Chondrocyte (in vitro differentiated cells): ENCODE measurements at places on chromosomes 16 and 17.

DNA sequence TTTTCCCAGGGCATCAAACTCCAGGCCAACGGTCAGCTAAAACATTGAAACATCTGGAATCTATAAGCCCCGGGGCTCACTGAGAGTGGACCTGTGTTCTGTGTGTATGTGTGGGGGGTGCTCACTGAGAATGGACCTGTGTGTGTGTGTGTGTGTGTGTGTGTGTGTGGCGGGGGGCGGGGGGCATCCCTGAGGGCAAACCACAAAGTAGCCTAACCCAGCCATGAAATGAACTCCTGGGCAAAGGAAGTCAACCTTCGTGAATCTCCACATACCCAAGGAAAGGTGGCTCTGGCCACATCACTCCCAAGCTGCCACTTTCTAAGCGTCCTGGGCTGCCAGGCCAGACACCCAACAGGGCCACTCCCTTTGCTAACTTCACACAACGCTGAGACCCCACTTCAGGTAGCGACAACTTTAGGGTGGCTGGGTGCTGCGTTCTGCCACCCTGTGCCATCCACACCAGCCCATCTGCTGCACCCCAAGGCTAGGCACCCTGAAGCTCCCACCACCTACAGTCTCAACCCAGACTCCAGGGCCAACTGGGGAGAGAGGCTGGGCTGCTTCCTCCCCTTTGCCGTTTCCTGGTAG, 1.6 kb downstream of the MAFG start:
- peaks cover 6% of the 10 kb centered on the region for H3K36me3 ChIP-seq
- DNase-seq, result no peak
- H3K27me3 ChIP-seq, result no peaks in the 10 kb centered on the region

GRCh38 chr16:60329108-60329507, 1595.0 kb upstream of the GOT2 start:
- no peaks in the 10 kb centered on the region for H3K27me3 ChIP-seq
- H3K4me1 ChIP-seq, result no peaks in the 10 kb centered on the region
- H3K4me3 ChIP-seq, result no peak overlapping the region
- no peak overlapping the region for H3K27ac ChIP-seq
- H3K36me3 ChIP-seq, result no peaks in the 10 kb centered on the region
- no peak for DNase-seq

DNA sequence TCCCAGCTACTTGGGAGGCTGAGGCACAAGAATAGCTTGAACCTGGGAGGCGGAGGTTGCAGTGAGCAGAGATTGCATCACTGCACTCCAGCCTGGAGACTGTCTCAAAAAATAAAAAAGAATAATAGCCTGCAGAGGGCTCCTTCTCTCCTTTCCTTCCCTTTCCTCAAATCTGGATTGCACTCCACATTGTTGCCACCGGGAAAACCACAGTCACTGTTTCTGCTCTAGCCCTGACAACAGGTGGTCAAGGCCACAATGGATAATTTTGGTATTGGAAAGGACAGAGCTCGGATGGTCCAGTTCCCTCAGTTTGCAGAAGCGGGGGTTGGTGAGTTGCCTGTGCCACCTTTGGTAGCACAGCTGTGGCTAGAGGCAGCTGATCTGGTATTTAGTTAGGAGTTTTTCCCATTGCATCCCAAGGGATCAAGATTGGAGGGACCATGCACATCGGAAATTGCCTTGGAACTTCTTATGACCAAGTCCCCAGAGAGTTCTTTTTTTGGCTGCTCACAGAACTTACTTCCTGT, 44.7 kb upstream of the PRSS54 start:
- H3K27ac ChIP-seq, result no peak overlapping the region
- H3K4me3 ChIP-seq, result no peak overlapping the region
- peaks cover 15% of the 10 kb centered on the region for H3K27me3 ChIP-seq
- H3K4me1 ChIP-seq, result peaks cover 13% of the 10 kb centered on the region
- DNase-seq, result no peak

- no peaks in the 10 kb centered on the region for H3K4me1 ChIP-seq
- H3K27me3 ChIP-seq, result no peaks in the 10 kb centered on the region
- no peak for DNase-seq
Measured at GRCh38 chr17:13750816-13751793, 149.4 kb upstream of the HS3ST3A1 start.

DNA sequence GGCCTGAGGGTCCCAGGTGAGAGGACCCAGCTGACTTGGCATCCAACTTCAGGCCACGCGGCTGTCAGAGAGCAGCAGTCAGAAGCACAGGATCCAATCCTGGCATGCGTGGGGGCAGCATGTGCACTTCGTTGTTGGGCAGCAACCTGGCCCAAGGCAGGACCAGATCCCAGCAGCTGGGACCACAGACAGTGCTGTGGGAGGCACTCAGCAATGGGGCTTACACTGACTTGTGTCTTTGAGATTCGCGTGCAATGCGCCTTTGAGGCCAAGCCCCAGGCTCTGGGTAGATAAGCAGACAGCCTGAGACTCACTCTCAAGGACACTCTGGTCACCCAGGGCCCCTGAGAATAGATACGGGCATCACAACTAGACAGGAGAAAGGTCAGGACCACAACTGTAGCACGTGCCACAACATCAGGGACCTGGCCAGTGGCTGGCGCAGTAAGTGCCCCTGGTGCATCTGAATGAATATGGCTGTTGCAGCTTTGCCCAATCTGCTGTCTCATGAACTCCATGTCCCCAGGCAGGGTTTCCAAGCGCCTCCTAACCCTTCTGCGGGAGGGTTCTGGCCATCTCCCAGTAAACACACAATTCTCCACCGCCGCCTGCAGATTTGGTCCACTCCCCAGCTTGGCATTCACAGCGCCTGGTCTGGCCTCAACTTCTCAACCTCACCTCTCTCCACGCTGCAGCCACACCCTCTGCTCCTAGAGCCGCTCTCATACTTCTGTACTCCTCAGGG, 3.2 kb downstream of the PAM16 start:
- H3K4me1 ChIP-seq, result peaks cover 22% of the 10 kb centered on the region
- no peaks in the 10 kb centered on the region for H3K36me3 ChIP-seq
- H3K4me3 ChIP-seq, result no peak overlapping the region
- peak overlapping the region; percentile 14 for H3K27ac ChIP-seq

DNA sequence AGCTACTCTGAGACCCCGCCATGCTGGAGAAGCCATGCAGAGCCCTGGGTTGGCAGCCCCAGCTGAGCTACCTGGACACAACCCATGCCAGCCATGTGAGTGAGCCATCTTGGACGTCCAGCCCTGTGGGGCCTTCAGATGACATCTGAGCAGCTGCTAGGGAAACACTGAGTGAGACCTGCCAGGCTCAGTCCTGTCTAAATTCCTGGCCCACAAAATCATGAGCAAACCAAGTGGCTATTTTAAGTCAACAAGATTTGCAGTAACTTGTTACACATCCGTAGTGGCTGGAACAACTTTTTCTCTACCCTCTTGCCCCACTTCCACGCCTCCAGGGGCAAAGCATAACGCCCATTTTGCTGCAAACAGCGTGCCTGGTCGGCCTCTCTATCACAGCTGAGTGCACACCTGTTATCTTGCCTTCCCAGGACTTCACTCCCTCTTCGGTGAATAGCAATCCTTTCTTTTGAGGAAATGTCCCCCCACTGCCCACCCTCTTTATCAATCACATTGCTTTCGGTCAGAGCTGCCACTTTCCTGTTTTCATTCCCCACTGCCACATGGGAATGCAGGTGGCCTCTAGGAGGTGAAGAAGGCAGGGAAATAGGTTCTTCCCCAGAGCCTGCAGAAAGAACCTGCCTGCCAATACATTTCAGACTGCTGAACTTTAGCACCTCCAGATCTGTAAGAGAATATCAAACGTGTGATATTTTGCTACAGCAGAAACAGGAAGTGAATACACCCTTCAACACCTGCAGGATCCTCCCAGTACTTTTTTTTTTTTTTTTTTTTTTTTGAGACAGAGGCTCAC, 7.4 kb upstream of the SCIMP start:
- H3K36me3 ChIP-seq, result no peaks in the 10 kb centered on the region
- H3K4me1 ChIP-seq, result no peaks in the 10 kb centered on the region
- H3K27me3 ChIP-seq, result no peaks in the 10 kb centered on the region
- H3K27ac ChIP-seq, result no peak overlapping the region

DNA sequence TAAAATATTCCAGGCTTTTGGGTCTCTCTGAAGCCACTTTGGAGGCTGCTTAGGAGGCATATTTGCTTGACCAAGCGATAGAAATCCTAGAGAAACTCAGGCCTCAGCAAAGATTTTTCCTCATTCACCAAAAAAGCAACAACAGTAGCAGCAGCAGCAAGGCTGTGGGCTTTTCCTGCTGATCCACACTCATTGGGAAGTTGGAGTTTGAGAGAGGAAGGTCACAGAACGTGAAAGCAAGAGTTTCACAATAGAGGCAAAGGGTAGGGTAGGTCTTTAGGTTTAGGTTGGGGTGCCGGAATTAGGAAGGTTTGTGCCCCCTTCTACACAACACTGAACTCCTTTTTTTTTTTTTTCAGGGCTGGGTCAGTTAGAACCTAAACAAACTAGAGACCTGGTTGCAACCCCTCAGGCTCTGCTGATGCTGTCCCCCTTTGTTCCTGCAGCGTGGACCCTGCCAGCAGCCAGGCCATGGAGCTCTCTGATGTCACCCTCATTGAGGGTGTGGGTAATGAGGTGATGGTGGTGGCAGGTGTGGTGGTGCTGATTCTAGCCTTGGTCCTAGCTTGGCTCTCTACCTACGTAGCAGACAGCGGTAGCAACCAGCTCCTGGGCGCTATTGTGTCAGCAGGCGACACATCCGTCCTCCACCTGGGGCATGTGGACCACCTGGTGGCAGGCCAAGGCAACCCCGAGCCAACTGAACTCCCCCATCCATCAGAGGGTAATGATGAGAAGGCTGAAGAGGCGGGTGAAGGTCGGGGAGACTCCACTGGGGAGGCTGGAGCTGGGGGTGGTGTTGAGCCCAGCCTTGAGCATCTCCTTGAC, 2.0 kb downstream of the TMUB2 start:
- no peaks in the 10 kb centered on the region for H3K27me3 ChIP-seq
- H3K36me3 ChIP-seq, result peaks cover 6% of the 10 kb centered on the region
- peak overlapping the region; percentile 99 for H3K27ac ChIP-seq
- peaks cover 32% of the 10 kb centered on the region for H3K4me1 ChIP-seq
- peak overlapping the region; percentile 99 for H3K4me3 ChIP-seq

DNA sequence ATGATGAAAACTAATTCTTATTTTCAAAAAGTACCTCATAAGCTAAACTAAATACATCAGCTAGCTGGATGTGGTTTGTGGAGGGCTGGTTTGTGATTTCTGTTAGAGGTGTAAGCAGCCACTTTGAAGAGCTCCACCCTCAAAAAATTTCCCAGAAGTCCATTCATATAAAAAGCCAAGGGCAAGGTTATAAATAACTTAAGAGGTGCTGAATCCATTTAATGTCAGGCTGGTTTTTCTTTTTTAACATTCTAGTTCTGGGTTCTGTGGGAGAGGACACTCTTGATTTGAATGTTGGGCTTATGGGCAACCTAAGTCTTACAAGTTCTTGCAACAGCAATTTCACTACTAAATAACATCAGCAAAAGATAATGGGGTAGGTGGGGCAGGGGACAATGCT, 3.4 kb upstream of the WIPI1 start:
- no peak overlapping the region for H3K27ac ChIP-seq
- no peak overlapping the region for H3K4me3 ChIP-seq
- H3K27me3 ChIP-seq, result no peaks in the 10 kb centered on the region
- peaks cover 25% of the 10 kb centered on the region for H3K4me1 ChIP-seq
- H3K36me3 ChIP-seq, result no peaks in the 10 kb centered on the region

GRCh38 chr17:73459980-73460379, 148.2 kb upstream of the CDC42EP4 start:
- H3K4me3 ChIP-seq, result no peak overlapping the region
- H3K27me3 ChIP-seq, result no peaks in the 10 kb centered on the region
- peaks cover 1% of the 10 kb centered on the region for H3K36me3 ChIP-seq
- DNase-seq, result no peak
- H3K27ac ChIP-seq, result no peak overlapping the region

- peaks cover 3% of the 10 kb centered on the region for H3K36me3 ChIP-seq
- H3K27me3 ChIP-seq, result no peaks in the 10 kb centered on the region
- peaks cover 6% of the 10 kb centered on the region for H3K4me1 ChIP-seq
- H3K4me3 ChIP-seq, result no peak overlapping the region
Measured at GRCh38 chr16:72128701-72129100, 35.1 kb downstream of the DHX38 start.

DNA sequence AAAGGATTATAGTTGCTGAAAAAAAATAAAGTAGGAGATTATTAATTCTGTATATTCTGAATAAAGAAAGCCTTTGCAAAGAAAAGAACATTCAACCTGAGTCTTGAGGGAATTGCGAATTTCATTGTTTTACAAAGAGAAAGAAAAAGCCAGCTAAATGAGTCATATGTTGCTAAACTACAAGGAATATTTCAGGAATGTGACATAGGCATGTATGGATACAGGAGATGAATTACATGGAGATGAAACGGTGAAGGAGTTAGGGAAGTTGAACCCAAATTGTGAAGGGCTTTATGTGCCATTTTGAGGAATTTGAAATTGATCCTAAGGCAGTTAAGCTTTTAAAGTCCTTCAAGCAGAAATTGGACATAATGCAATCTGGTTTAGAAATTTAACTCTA, 177.3 kb upstream of the RBL2 start:
- peak overlapping the region; percentile 49 for H3K27ac ChIP-seq
- DNase-seq, result no peak
- H3K36me3 ChIP-seq, result peaks cover 40% of the 10 kb centered on the region
